ENCODE measurements at places on chromosomes 16 and 17. TPM values are rescaled to one million over a fixed set of nuclear protein-coding genes. Genes with fewer than 3 reads are reported as not detected.
A peak's percentile ranks its signal among the peaks of the same experiment; 100 is the strongest.

CCDC144A gene
- total RNA-seq, result 2.6 TPM

AKAP10 gene
- total RNA-seq, result 16.9 TPM

CCL14 gene
- 21.8 TPM for total RNA-seq

MYADML2 gene
- not detected for total RNA-seq

- no peak for DNase-seq
These were observed 62.5 kb upstream of the TOB1 start for GRCh38 chr17:50928646-50929045.

DNA sequence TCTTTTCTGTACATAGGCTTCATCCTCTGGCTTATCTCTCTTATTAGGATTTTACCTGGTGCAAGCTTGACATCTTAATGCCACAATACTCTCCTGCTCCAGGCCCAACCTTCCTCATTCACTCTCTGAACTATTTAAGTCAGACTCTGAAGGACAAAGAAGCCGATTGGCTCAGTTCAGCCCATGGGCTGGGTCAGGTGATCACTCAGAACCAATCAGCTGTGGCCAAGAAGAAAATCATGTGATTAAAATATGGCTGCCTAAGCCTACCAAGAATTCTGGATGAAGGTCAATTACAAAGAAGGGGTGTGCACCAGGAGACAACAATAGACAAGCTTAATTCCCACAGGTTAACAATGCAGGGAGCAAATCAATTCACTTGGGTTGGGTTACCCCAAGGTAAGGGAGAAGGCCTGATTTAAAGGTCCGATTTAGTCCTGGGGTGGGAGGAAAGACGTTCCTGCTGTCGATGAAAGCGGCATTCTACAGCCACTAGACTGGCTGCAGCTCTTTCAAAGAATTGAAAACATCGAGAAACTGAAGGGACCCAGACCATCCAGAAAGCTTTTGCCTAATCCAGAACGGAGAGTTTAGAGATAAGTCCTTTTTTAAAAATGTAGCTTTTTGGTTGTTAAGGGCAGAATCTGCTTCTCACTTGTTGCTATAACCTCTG lies 42.9 kb upstream of the NFAT5 start:
- DNase-seq, result no peak

DNA sequence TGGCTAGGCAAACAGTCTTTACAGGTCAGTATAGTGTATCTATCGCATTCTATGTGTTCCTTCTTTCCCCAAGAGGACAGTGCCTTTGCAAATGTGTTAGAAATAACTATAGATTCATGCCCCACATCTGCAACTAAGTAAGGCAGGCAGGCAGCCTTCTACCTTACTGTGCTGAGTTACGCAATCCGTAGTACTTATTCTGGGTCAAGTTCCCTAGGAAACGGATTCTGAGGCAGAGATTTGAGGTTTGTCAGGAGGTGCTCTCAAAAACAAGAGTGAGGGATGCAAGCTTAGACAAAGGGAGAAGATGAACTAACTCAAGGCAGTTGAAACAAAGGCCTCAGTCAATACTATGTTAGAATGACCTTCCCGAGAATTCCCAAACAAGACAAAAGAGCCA lies 12.7 kb upstream of the ANKFY1 start:
- DNase-seq, result no peak

DNA sequence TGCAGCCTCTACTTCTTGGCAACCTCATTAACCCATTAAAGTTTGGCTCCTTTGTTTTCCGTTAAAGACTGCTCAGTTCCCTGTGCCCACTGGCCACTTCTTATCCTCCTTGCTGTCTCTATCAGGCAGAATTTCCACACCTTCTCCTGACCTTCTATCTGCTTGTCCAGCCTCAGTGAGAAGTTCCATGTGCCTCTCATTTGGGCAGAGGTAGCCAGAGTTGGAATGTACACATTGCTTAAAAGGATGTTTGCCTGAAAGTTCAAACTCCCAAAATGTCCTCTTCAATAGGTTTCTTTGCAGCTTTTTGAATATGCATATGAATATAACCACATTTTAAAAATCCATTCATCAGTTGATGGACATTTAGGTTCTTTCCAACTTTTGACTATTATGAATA lies 47.0 kb downstream of the HSD17B2 start:
- no peak for DNase-seq

DNA sequence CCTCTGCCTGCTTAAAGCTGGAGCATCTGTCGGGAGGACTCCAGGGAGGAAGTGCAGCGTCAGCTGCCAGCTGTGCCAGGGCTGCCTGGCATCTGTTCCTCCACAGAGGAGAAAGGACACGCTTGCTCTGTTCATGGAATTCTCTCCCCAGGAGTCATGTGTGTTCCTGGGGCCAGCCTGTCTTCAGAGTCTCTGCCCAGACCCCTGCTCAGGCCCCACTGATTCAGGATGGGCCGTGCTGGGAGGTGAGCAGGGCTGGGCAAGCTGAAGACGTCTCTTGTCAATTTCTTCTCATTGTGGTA lies 24.2 kb downstream of the CRISPLD2 start:
- DNase-seq, result no peak

DNA sequence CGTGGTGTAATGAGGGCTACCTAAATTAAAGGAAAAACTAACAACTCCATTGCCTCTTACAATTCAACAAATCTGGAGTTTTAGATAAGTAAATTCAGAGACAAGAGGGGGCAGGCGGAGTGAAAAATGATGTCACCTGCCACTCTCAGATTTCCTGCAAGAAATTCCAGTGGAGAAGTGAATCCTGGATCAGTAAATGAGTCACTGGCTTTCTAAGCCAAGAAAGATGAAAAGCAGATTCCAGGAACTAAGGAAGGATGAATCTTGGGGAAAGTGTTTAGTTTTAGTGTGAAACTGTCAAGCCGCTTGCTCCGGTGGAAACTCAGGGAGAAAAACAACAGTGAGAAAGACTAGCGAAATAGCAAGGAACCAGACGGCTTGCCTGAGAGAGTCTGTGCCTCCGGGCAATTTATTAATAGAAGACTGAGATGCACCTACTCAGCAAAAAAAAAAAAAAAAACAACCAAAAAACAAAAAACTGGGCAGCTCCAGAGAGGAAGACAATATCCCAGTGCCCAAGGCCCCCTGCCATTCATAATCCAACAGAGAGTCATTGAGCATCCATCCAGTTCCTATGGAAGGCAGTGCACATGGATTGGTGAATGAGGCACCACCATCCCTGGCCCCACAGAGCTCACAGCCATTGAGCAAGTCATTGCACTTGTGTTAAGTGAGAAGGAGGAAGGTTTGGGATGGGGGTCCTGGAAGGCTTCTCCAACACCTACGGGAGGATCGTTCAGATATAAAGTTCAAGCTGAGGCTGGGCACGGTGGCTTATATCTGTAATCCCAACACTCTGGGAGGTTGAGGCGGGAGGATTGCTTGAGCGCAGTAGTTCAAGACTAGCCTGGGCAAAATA lies 12.1 kb upstream of the RIPOR1 start:
- peak; percentile 39 for DNase-seq
